ENCODE measurements at places on chromosomes 1 and 21. TPM values are rescaled to one million over a fixed set of nuclear protein-coding genes. Genes with fewer than 3 reads are reported as not detected.
A peak's percentile ranks its signal among the peaks of the same experiment; 100 is the strongest.

GRCh38 chr1:207920444-207921021, 9.6 kb upstream of the CD34 start:
- no peak for DNase-seq

DNA sequence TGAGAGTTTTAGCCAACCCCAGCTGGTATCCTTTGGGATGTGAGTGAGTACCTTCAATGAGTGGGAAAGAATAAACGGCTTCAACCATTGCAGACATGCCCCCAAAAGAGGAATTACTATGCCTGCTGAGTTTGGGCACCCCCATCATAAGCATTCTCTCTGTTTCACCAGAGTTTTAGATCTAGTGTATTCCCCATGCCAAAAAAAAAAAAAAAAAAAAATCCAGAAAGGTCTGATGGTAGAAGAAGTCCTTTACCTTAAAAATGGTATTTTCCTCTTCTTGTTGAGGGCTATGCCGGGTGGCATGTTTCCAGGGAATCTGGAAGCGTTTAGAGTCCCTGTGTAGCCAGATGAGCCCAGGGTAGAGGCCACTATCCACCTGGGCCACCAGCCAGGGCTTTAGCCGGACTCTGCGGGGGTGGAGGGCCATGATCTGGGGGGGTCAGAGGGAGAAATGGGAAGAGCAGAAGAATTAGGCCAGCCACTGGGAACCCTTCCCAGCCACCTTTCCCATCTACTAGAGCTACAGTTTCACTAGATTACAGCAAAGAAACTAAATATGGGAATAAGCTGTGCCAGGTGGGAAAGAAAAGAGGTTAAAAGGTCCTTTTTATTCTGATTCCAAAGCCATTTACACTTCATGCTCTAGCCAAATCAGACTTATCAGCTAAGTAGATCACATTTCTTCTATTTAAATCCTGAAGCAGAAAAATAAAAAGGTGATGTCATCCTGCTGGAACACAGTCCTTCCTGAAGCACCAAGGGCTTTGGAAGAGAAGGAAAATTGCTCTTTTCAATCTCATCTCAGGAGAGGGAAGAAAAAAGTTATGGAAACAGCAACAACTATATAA, 4.7 kb downstream of the IRF6 start:
- DNase-seq: no peak

DNA sequence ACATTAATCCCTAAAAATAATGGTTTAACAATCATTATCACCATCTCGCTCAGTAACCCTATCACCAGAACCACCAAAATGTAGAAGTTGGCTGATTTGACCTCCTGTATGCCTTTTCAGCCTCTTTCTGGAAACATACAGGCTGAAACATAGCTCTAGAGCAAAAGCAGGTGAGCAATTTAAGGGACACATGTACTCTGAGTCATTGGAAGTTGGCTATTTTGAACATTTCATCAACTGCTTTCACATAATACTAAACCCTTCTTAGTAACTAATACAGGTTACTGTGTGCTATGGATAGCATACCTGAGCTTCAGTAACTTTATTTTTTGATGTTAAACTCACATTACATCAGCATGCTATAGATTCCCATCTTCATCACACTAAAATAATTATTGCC, 19.8 kb upstream of the DDAH1 start:
- DNase-seq: no peak

DNA sequence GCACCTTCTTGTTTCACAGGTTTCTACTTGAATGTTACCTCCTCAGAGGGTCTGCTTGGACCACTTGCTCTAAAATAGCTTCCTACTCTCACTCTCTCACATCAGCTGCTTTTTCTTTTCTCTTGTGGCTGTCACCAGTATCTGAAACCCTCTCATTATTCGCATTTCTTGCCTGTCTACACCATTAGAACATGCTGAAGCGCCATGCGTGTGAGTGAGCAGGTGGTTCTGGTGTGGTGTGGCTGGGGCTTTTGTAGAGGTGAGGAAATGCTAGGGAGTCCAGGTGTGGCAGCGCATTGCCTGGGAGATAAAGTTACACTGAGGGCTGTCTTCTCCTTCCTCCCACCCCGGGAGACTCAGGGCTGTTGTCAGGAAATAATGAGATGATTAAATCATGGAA, 4.1 kb downstream of the ZNF362 start:
- DNase-seq: no peak

DNA sequence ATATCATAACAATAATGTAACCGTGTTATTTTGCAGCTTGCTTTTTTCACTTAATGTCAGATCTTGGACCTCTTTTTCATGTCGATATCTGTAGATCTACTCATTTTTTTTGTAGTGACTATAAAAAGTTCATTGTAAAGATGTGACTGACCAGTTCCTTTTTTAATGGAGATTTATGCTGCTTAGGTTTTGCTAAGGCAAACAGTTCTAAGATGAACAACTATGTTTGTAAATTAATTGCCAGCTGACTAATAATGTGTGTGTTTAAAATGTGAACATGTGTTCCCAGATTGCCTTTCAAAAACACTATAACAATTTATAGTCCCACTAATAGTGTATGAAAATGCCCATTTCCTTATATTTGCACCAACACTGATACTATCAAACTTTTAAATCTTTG, 18.1 kb upstream of the EPS8L3 start:
- no peak for DNase-seq

DNA sequence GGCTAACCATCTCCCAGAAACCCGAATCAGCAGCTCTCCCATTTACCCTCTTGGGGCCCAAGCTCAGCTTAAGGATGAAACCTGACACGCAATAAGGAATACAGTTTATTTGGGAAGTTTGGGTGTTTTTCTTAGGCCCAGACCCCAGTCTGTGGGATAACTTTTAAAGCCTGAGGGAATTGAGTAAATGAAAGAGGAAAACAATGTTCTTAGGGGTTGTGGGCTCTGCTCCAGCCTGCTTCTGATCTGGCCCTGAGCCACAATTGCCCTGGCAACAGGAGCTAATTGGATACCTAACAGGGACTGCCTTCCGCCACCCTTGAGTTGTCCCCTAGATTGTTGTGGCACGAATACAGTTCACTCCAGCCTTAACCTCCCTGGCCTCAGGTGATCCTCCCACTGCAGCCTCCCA, 20.1 kb downstream of the DYRK3 start:
- DNase-seq: peak; percentile 47

DNA sequence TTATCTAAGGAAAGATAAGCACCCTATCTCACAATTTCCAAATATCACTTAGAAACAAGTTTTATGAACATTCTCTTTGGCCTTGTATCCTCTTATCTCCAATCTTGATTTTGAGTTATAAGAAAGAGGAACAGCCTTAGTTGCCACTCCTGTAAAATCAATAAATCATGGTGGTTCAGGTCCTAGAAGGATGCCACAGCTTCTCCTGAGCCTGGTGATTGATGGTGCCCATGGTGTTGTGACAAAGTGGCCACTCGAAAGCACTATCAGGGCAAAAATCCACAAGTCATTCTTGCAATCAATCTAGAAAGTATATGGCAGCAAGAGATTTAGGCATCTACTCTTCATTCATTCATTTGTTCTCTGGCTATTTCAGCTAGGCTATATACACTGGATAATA, 27.8 kb downstream of the GBP6 start:
- DNase-seq: no peak

- no peak for DNase-seq
Observed at GRCh38 chr1:213772128-213773063, 215.4 kb upstream of the PROX1 start.

GRCh38 chr1:65163201-65163805, 15.3 kb downstream of the AK4 start:
- DNase-seq: no peak

DNA sequence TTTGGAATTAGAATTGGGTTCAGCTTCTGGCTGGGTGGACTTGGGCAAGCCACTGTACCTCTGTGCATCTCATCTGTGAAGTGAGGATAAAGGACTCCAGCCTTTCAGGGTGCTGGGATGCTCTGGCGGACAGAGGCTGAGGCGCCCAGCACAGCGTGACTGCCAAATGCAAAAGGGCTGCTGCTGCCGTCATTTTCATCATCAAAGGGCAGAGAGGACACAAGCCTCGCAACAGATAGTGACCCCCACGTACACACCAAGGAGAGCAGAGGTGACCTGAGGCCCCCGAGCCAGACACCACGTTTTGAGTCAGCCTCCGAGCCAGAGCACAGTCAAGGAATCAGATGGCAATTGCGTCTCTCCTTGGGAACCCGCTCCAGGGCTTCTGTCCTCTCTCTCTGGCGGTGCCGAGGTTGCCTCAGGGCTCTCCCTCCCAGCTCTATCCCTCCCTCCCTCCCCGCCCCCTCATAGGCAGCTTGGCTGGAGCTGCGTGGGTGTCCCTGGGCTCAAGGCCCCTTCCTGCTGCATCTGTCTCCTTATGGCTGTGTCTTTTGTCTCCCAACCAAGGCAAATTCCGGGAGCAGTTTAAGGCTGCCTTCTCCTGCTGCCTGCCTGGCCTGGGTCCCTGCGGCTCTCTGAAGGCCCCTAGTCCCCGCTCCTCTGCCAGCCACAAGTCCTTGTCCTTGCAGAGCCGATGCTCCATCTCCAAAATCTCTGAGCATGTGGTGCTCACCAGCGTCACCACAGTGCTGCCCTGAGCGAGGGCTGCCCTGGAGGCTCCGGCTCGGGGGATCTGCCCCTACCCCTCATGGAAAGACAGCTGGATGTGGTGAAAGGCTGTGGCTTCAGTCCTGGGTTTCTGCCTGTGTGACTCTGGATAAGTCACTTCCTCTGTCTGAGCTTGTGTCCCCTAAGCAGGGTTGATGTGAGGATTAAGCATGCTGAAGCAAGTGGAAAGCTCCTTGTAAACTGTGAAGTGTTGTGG, 9.0 kb downstream of the HCRTR1 start:
- no peak for DNase-seq

DNA sequence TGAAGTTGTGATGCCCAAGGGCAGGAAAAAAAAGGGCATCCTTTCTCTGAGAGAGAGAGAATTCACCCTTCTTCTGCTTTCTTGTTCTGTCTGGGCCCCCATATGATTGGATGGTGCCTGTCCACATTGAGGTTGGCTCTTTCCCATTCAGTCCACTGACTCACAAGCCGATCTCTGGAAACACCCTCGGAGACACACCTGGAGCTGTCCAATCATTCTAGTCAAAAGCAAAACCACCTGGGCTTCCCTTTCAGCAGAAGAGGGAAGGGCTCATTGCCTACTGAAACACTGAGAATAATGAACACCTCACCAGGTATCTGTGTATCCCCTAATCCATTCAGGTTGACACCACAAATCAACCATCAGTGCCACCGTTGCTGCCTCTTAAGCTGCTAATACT, 103.7 kb upstream of the GNG12 start:
- no peak for DNase-seq

GRCh38 chr1:13950637-13951036, 250.6 kb downstream of the PRDM2 start:
- DNase-seq: no peak

- no peak for DNase-seq
Observed at GRCh38 chr21:37509802-37510393, 143.3 kb downstream of the DYRK1A start.

GRCh38 chr1:36349839-36350238, 26.4 kb upstream of the EVA1B start:
- DNase-seq: no peak

- DNase-seq: no peak
Observed at GRCh38 chr1:31757204-31757679, 6.9 kb downstream of the ADGRB2 start.

DNA sequence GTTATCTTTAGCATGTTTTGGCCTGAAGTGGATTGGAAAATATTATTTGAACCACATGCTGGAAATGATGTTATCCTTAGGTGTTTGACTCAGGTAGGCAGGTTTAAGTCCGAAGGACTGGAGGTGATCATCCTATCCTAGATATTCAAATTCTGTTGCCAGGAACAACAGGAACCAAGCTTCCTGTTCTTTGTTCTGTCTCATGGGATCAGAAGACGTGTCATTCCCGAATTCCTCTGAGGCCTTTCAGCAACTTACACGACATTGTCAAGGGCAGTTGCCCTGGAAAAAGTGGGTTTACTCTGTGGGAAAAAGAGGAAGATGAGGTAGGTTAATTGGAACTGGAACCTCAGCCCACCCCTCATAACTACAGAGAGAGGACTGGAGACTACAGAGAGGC, 36.6 kb downstream of the SLAMF6 start:
- DNase-seq: no peak

DNA sequence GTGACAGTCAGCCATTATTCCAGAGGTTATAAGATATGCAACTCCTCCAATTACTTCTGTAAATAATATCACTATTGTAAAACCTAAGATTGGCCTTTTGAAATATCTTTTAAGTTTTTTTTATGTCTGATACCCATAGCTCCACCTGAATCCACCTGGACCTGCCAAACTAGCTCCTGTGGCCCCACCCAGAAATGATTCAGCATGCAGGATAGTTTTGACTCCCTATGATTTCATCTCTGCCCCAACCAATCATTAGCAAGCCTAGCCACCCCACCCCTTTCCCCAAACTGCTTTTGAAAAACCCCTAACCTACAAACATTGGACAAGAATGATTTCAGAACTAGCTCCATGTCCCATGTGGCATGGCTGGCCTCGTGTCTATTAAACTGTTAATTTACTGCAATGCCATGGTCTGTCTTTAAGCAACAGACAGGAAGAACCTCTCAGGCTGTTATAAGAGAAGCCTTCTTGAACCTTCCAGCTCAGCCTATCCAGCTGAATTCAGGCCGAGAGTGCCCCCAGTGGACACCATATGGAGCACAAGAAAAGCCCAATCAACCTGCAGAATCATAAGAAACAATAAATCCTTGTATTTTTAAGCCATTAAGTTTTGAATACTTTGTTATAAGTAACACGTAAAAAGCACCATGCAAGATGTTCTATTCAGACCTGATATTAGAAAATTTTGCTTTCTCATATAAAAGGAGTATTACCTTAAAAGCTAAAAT, 263.0 kb upstream of the ZRANB2 start:
- DNase-seq: no peak

DNA sequence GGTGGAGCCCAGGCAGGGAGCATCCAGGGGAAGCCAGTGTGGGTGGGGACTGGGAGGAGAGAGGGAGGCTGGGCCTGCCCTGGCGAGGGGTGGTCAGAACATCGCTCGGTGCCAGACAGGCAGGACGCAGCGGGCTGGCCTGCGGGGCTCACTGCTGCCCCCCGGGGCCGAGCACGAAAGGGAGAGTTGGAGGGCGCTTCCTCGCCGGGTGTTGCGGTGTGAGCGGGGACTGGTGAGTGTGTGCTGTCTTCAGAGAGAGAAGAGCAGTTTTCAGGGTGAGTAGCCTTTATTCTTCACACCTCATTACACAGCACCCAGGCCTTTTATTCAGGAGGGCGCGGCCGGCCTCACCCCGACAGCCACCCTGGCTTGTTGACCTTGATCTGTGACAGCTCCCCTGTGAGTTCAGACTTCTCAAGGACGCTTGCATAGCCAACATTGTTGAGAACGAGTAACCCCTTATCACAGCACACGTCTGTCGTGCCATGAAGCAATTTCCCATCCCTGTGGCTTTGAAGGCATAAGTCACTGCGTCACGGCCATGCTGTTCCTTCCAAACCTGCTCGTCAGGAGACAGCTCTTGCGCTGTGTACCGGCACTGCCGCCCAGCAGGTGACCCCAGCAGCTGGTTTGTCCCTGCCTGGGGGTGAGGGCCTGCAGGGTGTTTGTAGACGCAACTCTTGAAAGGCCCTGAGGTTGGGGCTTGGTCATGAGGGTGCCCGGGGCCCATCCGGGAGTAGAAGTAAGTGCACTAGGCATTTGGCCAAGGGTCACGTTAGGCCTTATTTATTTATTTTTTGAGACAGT, 54.6 kb downstream of the PRKCZ start:
- DNase-seq: no peak

GRCh38 chr1:172185211-172185610, 235.3 kb upstream of the C1orf105 start:
- DNase-seq: no peak

LGR6 gene
- total RNA-seq: 9.6 TPM

AUNIP gene
- total RNA-seq: not detected

RGS13 gene
- not detected for total RNA-seq

SPRR1B gene
- total RNA-seq: not detected

SH3D21 gene
- 1.9 TPM for total RNA-seq

NCDN gene
- total RNA-seq: 26.2 TPM

WDR64 gene
- not detected for total RNA-seq
